ENCODE measurements at places on chromosomes 11 and 22.

DNA sequence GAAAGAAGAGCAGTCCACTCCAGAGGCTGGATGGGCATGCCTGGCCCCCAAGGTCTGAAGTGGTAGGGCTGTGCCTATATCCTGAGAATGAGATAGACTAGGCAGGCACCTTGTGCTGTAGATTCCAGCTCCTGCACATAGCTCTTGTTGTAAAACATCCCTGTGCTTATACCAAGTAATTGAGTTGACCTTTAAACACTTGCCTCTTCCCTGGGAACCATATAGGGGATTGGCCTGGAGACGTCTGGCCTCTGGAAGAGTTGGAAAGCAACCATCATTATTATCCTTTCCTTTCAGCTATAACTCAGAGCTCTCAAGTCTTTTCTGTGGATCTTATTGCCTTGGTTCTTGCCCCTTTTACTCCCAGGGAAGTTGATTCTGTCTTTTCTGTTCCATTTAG, 15.1 kb downstream of the LIMK2 start:
- DNase-seq = no peak

- DNase-seq = no peak
Measured at GRCh38 chr11:5117588-5117987, 20.6 kb downstream of the OR52A5 start.

DNA sequence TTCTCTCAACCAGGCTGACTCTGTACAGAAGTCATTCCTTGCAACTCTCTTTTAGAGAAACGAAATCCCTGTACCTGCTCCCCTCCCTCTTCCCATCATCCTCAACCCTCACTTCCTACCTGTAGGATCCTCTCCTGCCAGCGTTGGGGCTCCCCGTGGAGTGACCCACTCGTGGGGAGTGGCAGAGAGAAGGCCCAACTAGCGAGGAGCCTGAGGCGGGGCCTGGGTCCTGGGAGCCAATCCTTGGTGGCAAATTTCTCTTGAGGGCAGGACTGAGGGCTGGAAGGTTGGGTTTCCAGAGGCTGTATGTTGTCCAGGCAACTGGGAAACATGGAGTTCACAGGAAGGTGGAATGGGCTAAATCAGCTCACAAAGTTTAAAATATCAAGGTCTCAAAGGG, 10.4 kb downstream of the NHERF4 start:
- DNase-seq = peak; percentile 25

- no peak for DNase-seq
Measured at GRCh38 chr11:121337740-121338272, 45.2 kb downstream of the SC5D start.

GRCh38 chr11:121618516-121618915, 165.7 kb upstream of the SORL1-AS1 start:
- no peak for DNase-seq

DNA sequence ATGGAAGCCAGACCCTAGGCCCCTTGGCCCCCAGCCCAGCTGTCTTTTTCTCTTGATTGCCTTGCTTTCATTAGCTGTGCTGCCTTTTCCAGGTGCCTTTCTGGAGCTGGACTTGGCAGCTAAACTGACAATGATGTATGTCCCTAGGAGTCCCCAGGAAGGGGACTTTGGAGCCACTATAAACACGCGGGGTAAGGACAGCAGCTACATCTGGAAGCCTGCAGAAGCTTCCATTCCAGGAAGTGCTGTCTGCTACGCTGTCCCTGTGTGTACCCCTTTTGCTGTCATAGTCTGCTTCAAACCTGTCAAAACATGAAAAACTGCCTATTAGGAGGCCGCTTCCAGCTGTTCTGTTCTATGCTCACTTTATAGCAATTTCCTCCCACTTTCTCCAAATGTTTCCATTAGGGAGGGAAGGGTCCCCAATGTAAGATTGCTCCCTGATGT, 153.3 kb upstream of the RAG2 start:
- DNase-seq = no peak

DNA sequence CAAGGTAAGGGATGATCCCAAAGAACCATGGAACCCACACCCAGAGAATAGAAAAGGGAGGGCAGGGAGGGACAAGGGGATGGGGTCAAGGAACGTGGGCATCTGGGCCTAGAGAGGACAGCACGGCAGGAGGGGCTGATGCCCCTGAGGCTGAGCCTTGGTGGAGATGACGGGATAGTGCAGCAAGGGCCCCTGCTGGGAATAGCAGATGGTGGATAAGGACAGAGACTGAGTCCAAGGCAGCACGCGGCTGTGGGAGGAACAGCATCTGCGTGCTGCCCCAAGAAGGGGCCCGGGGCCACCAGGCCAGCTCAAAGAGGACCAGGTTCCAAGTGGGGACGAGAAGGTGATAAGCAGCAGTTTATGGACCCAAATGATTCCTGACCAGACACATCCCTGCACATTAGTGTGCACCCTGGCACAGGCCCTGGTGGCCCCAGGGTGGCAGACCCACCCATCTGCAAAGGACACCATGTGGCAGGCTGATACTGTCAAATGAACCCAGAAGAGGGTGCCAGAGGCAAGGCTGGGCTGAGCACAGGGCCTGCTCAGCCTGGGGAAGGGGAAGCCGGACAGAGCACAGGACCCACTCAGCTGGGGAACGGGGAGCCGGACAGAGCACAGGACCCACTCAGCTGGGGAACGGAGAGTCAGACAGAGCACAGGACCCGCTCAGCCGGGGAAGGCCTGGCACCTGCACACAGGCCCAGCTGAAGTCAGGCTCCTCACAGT, 12.8 kb upstream of the TESMIN start:
- DNase-seq = no peak

GRCh38 chr22:38411016-38411415, 44.0 kb downstream of the KCNJ4 start:
- no peak for DNase-seq

DNA sequence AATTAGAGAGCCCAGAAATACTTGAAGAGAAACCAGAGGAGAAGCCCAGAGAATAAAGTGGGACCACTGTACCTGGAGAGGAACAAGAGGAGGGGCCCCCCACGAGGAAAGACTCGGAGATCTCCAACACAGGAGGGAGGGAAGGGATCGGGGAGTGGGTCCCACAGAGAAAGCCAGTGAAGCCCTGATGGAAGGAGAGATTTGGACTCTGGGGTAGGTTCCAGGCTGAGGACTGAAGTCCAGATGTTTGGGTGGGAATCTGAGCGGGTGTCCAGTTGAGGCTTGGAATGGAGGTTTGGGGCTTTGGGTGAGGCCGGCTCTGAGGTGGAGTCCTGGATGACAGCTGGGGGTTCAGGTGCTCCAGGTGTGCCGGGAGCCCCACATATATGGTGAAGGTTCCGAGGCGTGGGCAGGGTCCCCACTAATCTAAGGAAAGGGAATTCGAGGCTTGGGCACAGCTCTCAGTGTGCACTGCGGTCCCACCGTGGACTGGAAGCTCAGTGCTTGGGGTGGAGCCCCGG, 32.6 kb downstream of the PDE2A start:
- DNase-seq = no peak

DNA sequence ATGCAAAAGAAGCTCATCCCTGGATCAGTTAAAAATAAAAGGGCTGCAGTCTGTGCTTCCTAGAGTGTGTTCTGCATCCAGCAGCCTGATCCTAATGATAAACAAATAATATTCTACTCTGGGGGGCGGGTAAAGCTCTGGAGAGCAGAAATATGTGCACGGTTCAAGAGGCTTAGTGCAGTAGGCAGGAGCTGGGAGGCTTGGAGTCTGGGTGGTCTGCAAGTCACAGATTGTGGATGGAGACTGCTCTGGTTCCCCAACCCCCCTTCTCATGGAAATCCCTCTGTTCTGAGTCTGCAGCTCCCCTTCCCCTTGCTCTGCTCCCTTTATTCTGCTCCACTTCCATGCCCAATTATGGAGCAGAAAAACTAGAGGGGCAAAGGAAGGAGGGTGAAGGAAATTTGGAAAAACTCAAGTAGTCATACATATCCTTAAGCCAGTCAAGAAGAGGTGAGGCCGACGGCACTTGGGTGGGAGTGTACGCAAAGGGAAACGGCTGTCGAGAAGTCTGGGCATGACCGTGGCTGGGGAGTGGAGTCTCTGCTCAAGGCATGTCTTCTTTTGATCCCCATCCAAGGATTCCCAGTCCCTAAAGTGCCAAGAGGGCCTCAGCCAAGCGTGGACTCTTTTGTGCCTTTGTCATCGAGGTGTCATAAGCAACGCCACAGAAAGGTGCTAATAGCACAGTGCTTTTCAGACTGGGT, 16.3 kb upstream of the CLMP start:
- DNase-seq = no peak

DNA sequence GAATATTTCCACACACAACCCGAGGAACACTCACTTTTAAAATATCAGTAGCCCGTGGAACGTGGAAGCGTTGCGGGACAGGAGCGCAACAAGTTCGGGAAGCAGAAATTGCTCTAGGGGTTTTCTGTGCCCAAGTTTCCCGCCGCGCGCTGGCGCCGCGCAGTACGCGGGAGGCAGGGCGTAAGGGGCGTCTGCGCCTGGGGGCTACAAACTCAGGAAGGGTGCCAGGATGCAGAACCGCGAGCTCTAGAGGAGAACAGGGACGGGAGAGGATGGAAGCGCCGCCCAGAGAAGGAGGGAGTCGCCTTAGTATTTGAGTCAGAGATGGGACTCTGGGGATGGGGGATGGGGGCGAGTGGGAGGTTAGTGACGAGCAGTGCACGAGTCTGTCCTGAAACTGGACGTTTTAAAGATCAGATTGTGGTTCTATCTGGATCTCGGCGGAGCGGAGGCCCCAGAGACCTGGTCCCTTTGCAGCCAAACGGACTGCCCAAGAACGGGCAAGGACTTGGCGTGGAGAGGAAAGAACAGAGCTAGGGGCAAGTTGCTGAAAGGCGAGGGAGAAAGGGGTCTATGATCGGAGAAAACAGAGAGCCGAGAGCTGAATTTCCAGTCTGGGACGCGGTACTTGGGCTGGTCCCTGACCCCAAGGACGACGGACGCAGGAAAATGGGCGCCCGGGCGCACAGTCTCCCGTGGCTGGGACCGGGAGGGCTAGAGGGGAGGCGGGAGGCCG, 4.7 kb downstream of the BSX start:
- no peak for DNase-seq

DNA sequence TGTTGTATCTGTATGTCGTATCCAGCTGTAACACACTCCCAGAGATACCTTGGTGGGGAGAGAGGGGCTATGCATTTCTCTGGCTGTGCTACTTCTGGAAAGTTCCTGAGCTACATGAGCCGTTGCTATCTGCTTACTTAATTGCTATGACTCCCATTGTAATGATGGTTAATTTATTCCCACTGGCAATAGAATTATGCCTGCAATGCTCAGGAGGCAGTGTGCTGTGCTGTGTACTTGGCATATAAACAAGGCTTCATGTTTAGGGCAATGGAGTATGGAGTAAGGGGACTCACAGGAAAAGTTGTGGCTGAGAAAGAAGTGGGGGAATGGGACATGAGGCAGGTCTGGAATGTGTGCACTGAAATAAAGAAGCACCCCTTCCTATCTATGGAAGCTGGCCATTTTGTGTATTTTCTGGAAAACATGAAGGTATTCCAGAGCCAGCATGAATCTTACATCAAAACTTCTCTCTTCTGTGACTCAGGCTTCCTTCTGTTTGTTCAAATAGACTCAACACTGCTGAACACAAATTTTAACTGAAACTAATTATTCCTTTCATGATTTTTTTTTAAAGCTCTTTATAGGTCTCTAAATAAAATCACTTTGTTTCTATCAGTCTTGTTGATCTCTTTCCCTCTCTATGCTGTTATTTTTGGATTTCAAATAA, 40.6 kb downstream of the CD44 start:
- no peak for DNase-seq

DNA sequence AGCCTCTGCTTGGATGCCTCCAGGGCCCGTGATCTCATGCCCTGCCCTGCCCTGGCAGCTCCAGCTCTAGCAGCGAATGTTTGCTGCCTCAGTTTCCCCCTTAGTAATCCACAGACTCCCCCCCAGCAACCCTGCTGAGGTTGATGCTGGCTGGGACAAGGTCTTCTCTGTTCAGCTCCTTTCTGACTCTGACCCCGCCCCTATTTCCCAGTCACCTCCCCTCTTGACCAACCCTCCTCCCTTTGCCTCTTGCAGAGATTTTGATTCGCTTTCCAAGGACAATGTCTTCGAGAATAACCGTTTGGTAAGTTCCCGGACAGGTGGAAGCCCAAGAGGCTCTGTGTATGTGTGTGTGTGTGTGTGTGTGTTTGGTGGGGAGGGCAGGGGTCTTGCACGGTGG, 5.6 kb downstream of the MICALL1 start:
- DNase-seq = no peak

GRCh38 chr11:20632169-20632532, 32.7 kb downstream of the SLC6A5 start:
- no peak for DNase-seq

DNA sequence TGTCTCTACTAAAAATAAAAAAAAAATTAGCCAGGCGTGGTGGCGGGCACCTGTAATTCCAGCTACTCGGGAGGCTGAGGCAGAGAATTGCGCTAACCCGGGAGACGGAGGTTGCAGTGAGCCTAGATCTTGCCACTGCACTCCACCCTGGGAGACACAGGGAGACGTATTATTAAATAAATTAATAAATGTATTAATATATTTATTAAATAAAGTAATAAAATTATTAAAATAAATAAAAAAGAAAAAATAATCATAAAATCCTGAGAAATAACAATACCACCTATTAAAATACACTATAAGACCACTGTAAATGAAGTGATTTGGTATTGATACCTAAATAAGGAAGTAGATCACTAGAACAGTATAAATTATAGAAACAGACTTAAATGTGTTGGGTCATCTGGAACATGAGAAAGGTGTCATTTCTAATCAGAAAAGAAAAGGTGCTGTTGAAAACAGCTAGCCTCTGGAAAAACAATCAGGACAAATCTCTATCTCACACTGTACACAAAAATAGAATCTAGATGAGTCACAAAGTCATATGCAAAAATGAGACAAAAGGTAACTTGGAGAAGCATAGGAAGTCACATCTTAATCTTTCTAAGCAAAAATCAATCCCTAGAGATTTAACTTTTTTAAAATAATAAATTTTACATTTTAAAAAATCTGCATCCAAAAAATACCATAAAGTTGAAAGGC, 43.2 kb upstream of the UBASH3B start:
- peak; percentile 33 for DNase-seq

DNA sequence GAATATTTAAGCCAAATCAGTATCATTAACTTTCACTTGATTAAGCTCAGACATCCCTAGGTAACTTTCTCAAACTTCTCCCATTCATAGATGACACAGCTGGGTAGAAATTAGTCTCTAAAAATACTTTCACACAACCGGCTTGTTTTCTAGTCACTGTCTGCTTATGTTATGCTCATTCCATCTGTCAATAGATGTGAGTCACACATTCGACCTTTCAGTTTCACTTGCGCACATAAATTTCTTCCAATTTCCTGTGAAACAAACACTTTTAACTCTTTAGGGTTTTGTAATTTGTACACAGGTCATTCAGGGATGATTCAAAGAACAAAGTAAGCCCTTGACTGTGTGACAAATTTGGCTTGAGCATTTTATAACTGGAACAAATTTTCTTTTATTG, 723.0 kb downstream of the KCNA4 start:
- DNase-seq = peak; percentile 91

GRCh38 chr22:27772081-27772983, 29.2 kb downstream of the MN1 start:
- no peak for DNase-seq

GRCh38 chr11:72602250-72602904, 71.8 kb downstream of the PDE2A start:
- DNase-seq = no peak

GRCh38 chr11:65329478-65329877, 4.2 kb upstream of the DPF2 start:
- no peak for DNase-seq
